H9 (cell line): ENCODE measurements at places on chromosomes 2 and 18.

DNA sequence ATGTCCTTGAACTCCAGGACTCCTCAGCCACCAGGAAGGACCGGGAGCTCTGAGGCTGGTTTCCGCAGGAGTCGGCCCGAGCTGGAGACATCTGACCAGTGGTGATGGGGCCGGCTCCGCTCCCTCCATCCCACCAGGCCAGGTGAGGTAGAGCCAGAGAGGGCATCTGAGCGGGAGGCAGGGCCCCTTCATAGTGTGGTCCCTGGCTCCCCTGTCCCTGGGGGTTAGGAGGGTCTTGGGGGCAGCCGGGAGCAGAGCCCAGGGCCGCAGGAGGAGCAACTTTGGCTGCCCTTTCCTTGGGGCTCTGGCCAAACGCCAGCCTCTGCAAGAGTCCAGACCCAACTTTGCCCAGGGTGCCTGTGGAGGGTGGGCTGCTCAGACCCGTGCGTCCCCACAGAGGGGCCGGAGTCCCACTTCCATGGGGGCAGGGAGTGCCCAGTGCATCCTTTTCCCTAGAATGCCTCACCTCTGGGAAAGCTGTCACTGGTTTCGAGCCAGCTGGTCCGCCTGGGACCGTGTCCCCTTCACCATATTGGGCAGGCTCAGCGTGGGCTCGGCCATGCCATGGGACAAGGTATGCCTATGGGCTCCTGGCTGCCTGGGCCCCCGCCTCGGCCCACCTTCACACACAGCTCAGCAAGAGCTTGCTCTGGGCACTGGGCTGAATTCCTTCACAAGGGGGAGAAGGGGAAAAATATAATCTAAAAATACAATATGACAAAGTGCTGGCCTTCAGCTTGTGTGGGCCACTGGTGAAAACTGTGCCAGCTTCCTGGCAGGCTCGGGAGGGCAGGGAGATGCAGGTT lies 148.6 kb downstream of the TWIST2 start:
- H3K27ac ChIP-seq, result no peak overlapping the region
- peaks cover 8% of the 10 kb centered on the region; the same call in 1 of the 2 replicates for H3K36me3 ChIP-seq
- DNase-seq, result no peak
- H3K4me1 ChIP-seq, result no peaks in the 10 kb centered on the region
- no peak overlapping the region for H3K4me3 ChIP-seq
- H3K27me3 ChIP-seq, result no peaks in the 10 kb centered on the region

DNA sequence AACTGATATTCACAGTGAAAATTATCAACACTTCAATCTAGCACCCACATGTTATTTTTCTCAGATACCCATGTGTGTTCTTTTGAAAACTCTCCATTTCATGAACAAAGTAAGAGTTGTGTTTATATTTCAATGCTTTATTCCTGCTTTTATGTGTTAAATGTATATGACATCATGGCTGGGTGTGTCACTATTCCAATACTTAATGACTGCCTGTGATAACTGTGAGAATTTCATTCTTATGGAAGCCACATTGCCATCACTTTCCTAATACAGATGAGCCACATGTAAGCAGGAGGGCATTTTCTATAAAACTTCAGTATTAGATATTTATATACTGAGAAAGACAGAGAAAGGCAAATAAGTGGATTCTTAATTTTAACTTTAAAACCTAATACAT lies 100.4 kb upstream of the FIGN start:
- H3K4me1 ChIP-seq, result no peaks in the 10 kb centered on the region; the same call in 1 of the 2 replicates
- no peak overlapping the region for H3K27ac ChIP-seq

- H3K27ac ChIP-seq, result no peak overlapping the region
- H3K27me3 ChIP-seq, result no peaks in the 10 kb centered on the region
- H3K4me1 ChIP-seq, result peaks cover 2% of the 10 kb centered on the region; the same call in 1 of the 2 replicates
- no peak for DNase-seq
Observed at GRCh38 chr2:168450732-168451131, 5.3 kb upstream of the CERS6 start.

DNA sequence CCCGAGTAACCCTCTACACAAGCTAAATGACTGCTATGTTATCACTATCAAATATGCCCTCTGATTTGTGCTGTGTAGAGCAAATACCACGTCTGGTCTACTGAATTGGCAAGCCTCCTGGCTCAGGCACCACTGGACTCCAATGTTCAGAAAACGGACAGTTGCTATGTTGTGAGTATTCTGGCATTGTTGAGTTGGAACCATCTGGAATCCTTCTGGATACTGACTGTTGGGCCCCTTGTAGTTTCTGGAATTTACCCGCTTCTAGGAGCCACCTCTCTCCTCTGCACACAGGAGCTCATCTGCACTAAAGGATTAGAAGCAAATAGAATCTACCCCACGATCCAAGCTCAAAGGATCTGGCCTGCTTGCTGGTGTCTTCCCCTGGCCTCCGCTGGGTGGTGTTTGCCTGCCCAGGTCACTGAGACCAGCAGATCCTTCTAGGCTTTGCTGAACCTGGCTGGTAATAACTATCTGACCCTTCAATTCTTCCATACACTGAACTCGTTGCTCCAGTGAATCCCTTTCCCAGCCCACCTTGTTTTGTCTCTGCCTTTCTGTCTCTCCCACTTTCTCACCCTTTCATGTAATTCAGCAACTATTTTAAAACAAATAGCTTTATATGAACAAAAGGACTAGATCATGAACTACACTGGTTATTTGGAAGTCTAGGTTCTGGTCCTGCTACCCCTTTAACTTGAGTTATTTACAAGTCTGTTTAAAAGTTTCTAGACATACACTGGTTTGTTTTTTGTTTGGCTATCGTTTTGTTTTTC lies 2.1 kb upstream of the HAAO start:
- no peak overlapping the region for H3K27ac ChIP-seq
- H3K4me1 ChIP-seq, result no peaks in the 10 kb centered on the region
- no peak overlapping the region for H3K4me3 ChIP-seq
- H3K27me3 ChIP-seq, result peaks cover 7% of the 10 kb centered on the region; the same call in 1 of the 2 replicates

DNA sequence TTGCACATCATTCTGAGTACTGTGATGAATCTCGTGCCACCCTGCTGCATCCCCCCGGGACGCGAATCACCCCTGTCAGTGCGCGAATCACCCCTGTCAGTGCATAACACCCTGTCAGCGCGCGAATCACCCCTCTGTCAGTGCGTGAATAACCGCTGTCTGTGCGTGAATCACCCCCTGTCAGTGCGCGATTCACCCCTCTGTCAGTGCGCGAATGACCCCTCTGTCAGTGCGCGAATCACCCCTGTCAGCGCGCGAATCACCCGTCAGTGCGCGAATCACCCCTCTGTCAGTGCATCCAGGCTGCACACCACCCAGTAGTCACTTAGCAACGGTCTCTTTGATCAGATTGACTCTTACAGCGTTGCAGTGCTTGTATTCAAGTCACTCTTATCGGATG lies 134.4 kb upstream of the TPO start:
- H3K4me3 ChIP-seq, result no peak overlapping the region
- no peaks in the 10 kb centered on the region; the same call in 1 of the 2 replicates for H3K4me1 ChIP-seq
- no peak for DNase-seq
- no peaks in the 10 kb centered on the region for H3K27me3 ChIP-seq
- peaks cover 12% of the 10 kb centered on the region for H3K36me3 ChIP-seq

DNA sequence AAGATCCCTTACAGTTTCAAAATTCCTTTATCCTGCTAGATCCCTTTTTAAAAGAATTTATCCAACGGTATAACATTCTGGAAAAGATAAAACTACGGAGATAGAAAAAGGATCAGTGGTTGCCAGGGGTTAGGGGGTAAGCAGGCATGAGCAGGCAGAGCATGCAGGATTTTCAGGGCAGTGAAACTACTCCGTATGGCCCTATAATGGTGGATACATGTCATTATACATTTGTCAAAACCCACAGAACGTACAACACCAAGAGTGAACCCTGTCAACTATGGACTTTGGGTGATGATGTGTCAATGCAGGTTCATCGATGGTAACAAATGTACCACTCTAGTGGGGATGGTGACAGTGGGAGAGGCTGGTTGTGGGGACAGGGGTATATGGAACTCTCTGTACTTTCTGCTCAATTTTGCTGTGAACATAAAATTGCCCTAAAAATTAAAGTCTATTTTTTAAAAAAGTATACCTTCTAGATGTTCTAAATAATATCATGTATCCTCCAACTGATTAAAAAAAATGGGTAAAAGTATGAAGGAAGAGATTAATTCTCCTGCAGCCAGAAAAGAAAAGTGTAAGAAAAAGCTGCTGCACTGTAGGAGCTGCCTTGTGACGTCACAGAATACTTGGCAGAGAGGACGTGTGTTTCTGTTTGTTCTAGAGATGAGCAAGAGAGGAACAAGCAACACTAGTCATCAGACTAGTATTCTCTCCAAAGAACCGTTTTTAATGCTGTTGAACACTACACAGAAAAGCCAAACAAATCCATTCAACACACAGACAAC lies 23.6 kb downstream of the ANKRD44 start:
- no peak for DNase-seq
- no peak overlapping the region for H3K4me3 ChIP-seq
- no peaks in the 10 kb centered on the region for H3K36me3 ChIP-seq
- no peaks in the 10 kb centered on the region for H3K4me1 ChIP-seq
- no peaks in the 10 kb centered on the region; the same call in 1 of the 2 replicates for H3K27me3 ChIP-seq
- H3K27ac ChIP-seq, result no peak overlapping the region

GRCh38 chr2:160720098-160720497 lies 226.5 kb upstream of the RBMS1 start:
- no peak overlapping the region for H3K27ac ChIP-seq
- no peaks in the 10 kb centered on the region for H3K4me1 ChIP-seq
- no peak for DNase-seq
- H3K27me3 ChIP-seq, result no peaks in the 10 kb centered on the region
- no peaks in the 10 kb centered on the region; the same call in 1 of the 2 replicates for H3K36me3 ChIP-seq

GRCh38 chr2:70145851-70146739 lies 44.7 kb downstream of the C2orf42 start:
- no peaks in the 10 kb centered on the region for H3K27me3 ChIP-seq
- peaks cover 20% of the 10 kb centered on the region for H3K36me3 ChIP-seq
- no peak for DNase-seq
- peaks cover 4% of the 10 kb centered on the region; the same call in 1 of the 2 replicates for H3K4me1 ChIP-seq
- no peak overlapping the region for H3K4me3 ChIP-seq
- H3K27ac ChIP-seq, result no peak overlapping the region

GRCh38 chr2:19697131-19697530 lies 204.7 kb downstream of the TTC32 start:
- H3K27ac ChIP-seq, result no peak overlapping the region
- no peaks in the 10 kb centered on the region for H3K36me3 ChIP-seq
- H3K4me3 ChIP-seq, result no peak overlapping the region
- no peak for DNase-seq
- H3K27me3 ChIP-seq, result no peaks in the 10 kb centered on the region
- no peaks in the 10 kb centered on the region for H3K4me1 ChIP-seq

- DNase-seq, result peak; percentile 75
- no peaks in the 10 kb centered on the region for H3K4me1 ChIP-seq
- H3K36me3 ChIP-seq, result peaks cover 7% of the 10 kb centered on the region
- H3K27ac ChIP-seq, result no peak overlapping the region
- H3K27me3 ChIP-seq, result no peaks in the 10 kb centered on the region
- H3K4me3 ChIP-seq, result no peak overlapping the region
Observed at GRCh38 chr2:217836901-217837491, 165.8 kb downstream of the TNS1 start.

- H3K27me3 ChIP-seq, result no peaks in the 10 kb centered on the region
- H3K4me3 ChIP-seq, result no peak overlapping the region
- H3K27ac ChIP-seq, result no peak overlapping the region
- no peaks in the 10 kb centered on the region for H3K4me1 ChIP-seq
Observed at GRCh38 chr2:212912445-212913103, 238.8 kb downstream of the IKZF2 start.

DNA sequence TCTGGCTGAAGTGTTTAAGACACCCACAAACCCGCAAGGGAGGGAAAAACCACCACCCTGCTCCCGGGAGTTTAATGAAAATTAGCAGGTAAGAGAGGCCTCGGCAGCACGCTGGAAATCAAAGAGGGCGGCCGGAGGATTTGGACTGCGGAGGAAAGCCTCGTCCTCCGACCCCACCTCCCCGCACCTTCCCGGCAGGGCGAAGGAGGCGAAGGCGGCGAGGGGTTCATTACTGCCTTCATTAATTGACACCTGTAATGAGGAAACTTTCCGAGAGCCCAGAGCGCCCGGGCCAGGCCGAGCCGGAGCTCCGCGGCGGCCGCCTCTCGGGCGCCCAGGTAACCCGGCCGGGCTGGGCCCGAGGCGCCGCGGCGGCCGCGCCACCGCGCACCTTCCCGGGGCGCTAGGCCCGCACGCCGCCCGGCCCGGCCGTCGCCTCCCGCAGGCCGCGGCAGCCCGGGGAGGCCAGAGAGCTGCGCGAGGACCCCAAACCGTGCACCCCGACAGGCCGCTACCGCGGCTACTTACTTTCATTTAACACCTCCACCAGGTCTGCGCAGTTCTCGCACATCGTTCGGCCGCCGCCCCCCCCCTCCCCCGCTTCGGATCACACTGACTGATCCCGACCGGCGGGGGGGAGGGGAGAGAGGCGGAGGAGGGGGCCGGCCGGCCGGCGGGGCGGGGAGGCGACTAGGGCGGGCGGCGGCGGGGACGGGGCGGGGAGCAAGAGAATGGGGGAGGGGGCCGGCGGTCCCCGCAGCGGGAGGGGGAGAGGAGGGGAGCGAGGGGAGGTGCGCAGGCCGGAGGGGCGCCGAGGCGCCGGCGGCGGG lies 550 bp downstream of the USP34 start:
- H3K36me3 ChIP-seq, result peaks cover 25% of the 10 kb centered on the region
- H3K4me3 ChIP-seq, result peak overlapping the region; percentile 96
- peak; percentile 88 for DNase-seq
- no peaks in the 10 kb centered on the region; the same call in 1 of the 2 replicates for H3K4me1 ChIP-seq

DNA sequence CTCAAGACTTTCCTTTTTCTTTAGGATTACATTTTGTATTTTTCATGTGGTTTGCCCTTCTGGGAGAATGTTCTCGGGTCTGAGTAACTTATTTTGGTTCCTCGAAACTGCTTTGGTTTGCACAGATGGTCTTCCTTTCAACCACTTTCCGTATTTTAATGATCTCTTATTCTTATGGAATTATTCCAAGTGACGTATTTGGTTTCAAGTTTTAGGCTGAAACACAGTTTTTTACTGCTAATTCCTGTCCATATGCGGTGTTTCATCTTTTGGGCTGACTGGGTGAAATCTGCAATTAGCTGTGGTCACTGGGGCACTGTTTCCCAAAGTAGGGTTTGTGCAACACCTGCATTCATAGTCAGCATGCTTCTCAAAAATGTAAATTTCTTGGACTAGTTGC lies 122.7 kb downstream of the CAPN13 start:
- H3K4me1 ChIP-seq, result no peaks in the 10 kb centered on the region
- H3K4me3 ChIP-seq, result no peak overlapping the region
- H3K27me3 ChIP-seq, result no peaks in the 10 kb centered on the region; the same call in 1 of the 2 replicates
- no peak for DNase-seq

GRCh38 chr2:45862843-45863242 lies 211.4 kb downstream of the PRKCE start:
- H3K27me3 ChIP-seq, result no peaks in the 10 kb centered on the region
- DNase-seq, result no peak
- H3K4me1 ChIP-seq, result no peaks in the 10 kb centered on the region
- H3K4me3 ChIP-seq, result no peak overlapping the region

DNA sequence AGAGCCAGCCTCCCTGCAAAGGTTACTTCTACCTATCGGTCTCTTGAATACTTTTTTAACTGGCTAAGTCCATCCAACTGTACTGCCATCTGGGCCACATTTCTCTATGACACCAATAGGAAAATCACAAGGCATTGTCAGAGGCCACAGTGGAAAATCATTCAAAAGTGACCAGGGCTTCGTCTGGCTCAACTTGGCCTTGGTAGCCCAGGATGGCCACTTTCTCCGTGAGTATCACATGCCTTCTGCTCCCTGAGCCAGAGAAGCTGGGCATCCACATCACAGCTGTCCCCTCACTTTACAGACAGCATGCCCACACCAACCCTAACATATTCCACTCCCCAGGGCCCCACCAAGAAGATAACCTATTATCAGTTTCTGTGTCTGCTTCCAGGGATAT lies 5.8 kb downstream of the CIB4 start:
- no peaks in the 10 kb centered on the region for H3K36me3 ChIP-seq
- H3K4me3 ChIP-seq, result no peak overlapping the region
- DNase-seq, result no peak
- H3K27ac ChIP-seq, result no peak overlapping the region
- no peaks in the 10 kb centered on the region for H3K27me3 ChIP-seq
